ENCODE measurements at places on chromosomes 3 and 15.

DNA sequence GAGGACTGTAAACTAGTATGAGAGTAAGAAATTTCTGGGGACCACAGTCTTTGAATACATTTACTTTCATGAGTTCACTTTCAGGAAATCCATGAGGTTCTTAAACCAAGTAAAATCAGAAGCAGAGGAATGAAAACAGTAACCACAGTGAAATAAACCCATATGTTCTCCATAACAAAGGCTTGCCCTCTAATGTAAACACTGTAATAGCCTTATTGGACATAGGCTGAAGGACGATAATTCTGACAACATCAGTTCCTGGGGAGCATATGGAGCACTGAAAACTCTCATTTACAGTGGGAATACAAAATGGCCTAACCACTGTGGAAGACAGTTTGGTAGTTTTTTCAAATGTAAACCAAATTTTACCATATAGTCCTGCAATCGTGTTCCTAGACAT is 965.8 kb downstream of the NSUN3 start:
- no peak for DNase-seq

DNA sequence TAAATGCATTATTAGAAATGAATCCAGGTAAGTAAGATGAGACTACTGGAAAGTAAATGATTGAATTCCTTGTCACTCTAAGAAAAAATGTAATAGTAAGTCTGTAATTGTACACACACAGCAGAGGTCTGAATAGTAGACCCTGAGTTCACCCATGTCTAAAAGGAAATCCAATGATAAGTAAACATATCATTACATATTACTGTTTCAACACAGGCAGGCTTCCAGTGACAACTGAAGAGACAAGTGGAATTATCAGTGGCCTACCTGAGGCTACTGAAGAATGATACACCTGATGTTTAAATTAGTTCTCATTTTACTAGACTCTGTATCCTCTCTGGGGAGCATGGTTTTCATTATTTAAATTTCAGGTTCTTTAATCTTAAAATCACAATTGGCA is 6.2 kb upstream of the CCNL1 start:
- DNase-seq: no peak

DNA sequence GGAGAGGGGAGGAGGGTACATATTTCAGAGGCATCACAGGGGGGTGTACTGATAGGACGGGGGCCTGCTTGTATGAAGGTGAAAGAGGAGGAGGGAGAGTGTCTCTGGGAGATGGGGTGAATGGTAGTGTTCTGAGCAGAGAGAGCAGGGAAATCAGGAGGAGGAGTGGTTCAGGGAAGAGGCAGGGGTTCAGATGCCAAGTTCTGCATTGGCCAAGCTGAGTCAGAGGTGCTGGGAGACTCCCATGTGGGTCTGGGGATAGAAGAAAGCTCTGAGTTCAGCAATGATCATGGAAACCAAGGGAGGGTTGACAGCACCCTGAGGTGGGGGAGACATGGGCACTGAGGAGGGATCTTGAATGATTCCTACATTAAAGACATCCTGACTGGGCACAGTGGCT is 3.0 kb downstream of the CYP8B1 start:
- DNase-seq: no peak

- DNase-seq: no peak
These were observed 463.0 kb downstream of the ERC2 start for GRCh38 chr3:56005196-56005805.

DNA sequence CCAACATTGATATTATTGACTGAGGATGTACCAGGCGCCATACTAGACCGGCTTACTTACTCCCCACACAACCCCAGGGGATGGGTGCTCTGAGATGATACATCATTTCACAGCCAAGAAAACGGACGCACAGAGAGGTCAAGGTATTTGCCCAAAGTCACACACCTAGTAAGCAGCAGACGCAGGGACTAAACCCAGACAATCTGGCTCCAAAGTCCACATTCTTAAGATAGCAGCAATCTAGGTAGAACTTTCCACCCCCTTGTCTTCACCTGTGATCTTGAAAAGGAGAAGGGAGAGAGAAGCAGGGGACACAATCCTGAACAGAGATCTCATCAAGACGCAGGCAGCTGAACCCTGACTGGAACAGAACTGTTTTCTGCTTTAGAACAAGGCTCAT is 200.6 kb downstream of the XXYLT1 start:
- no peak for DNase-seq

DNA sequence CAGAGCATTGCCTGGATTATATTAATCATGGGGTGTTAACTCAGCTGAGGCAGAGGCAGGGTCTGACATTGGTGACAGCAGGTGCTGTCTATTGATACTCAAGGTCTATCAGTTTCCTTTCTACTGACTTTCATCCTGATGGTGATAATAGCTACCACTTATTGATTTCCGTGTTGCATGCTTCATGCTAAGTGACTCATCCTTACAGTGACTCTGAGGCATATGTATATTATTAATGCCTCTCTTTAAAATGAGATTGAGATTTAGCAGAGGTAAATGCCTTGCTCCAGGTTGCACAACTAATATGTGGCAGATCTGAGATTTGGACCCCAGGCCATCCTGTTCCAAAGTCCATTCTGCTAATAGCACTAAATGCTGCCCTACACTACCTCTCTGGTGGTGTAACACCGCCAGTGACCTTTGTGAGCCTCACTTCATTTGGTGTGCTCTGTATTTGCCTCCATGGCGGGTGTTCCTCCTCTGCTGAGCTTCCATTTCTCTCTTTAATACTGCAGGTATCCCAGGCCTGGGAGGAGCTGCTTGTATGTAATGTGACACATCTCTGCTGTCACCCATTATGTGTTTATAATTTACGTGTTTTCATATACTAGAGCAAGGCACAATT is 50.4 kb downstream of the GPR171 start:
- DNase-seq: no peak

- DNase-seq: no peak
These were observed 1325.8 kb upstream of the ALCAM start for GRCh38 chr3:104040896-104041295.

- DNase-seq: no peak
These were observed 22.8 kb downstream of the USF3 start for GRCh38 chr3:113673593-113673992.

GRCh38 chr3:56290374-56290773 is 177.9 kb downstream of the ERC2 start:
- no peak for DNase-seq

DNA sequence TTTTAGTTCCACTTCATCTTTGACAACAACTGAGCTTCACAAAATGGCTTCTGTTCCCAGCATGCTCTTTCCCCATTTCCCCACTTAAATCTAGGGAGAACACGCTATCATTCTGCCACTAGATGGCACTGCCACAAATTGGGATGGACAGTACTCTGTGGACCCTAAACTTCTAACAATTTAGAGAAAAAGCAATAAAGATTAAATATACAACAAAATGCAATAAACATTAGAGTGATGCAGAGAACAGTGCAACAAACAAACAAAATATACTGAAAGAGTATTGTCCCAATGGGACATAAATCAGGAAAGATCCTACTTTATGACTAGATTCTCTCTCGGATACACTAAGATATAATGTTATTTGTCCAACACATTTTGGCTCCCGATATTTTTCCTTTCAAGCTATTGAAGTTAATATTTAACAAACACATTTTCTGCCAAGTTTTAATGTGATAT is 169.7 kb upstream of the TMCO5A start:
- DNase-seq: peak; percentile 59

GRCh38 chr3:67875338-67875737 is 220.9 kb upstream of the SUCLG2 start:
- no peak for DNase-seq

DNA sequence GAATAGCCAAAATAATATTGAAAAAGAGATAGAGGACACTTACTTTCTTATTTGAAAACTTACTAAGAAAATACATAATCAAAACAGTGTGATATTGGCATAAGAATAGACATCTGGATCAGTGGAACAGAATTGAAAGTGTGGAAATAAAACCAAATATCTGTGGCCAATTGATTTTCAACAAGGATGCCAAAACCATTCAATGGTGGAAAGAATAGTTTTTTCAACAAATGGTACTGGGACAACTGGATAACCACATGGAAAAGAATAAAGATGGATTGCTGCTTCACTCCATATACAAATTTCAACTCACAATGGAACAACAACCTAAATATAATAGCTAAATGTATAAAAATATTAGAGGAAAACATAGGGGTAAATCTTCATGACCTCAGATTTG is 152.5 kb upstream of the GPR149 start:
- no peak for DNase-seq

DNA sequence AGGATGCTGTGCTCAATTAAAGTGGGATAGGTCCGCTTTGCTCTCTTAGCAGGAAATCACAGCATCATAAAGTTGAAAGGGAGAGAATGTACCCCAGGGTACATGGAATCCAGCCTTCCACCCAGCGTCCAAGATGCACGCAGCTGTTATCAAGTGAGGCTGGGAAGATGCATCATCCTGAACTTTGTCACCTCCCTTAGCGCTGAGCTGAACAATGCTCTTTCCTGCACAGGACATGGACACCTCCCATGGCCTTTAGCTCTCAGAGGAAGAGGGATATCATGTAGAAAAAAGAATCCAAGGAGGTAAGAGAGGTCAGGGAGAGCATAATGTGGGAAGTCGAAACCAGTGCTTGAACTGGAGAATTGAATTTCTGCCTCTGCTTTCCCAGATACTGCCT is 192.8 kb downstream of the FEZF2 start:
- no peak for DNase-seq

GRCh38 chr3:120364821-120365220 is 15.7 kb upstream of the LRRC58 start:
- DNase-seq: no peak

GRCh38 chr3:115218859-115219258 is 71.8 kb upstream of the ZBTB20 start:
- no peak for DNase-seq

DNA sequence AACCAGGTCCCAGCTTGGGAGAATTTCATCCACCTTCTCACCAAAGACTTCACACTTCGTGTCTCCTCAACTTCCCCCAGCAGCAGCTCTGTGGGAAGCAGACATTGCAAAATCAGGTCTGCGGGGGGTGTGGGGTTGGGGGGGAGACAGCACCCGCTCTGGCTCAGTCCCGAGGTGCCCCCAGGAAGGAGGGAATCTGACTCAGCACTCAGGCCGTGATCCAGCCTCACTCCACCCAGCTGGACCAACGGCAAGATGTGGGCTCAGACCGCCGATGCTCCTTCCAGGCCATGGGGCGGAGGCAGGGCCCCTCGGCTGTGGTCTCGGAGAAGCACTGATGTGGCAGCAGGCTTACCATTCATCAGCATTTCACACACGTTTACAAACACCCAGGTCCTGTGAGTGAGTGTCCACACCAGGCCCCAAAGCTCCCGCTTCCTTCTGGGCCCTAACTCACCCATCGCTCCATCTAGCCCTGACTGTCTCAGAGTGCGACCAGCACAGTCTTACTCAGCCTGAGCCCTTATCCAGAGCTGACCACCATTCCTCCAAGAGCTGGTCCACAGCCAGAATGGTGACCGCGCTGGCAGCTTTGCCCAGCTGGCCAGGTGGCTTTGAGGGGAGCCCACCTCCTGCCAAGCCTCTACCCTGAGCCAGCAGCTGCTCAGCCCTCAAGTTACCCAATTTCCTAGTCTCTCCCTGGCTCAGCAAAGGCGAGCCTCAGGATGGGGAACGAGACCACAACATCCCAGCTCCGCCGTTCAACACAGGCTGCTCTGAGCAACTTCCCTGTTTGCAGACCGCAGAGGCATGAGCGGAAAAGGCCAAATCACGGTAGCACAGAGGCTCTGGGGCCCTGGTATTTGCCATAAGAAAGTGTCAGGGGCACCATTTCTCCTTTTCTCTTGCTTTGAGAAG is 3.3 kb downstream of the STAB1 start:
- no peak for DNase-seq

- DNase-seq: no peak
These were observed 382.3 kb upstream of the SEMA6D start for GRCh38 chr15:47334805-47335535.

DNA sequence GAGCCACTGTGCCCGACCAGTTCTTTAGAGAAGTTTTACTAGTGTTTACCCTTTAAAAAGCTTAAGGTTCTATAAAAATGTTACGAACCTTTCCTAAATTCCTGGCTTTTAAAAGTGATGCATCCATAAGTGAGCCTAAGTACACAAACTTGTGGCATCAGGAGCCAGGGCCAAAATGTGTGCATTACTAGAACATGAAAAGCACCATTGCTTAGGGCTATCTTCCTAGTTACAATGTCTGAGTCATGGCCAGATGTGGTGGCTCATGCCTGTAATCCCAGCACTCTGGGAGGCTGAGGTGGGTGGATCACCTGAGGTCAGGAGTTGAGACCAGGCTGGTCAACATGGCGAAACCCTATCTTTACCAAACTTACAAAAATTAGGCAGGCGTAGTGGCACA is 39.9 kb downstream of the LEO1 start:
- DNase-seq: no peak

DNA sequence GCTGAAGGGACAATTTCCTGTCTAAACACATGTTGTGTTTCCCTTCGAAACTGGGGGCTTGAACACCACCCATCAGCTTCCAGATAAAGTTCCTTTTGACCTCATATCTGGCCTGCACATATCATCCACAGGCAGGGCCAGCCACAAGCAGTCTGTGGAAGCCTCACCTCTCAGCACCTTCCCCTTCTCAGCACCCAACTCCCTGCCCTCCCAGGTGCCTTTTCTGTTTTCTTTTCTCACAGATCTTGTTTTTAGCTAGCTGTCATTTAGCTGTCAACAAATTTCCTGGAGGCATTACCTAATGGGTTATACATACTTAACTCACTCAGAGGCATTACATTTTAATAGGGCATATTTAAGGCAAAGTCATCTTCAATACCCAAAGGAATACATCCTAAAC is 93.9 kb downstream of the SEMA6D start:
- DNase-seq: no peak

DNA sequence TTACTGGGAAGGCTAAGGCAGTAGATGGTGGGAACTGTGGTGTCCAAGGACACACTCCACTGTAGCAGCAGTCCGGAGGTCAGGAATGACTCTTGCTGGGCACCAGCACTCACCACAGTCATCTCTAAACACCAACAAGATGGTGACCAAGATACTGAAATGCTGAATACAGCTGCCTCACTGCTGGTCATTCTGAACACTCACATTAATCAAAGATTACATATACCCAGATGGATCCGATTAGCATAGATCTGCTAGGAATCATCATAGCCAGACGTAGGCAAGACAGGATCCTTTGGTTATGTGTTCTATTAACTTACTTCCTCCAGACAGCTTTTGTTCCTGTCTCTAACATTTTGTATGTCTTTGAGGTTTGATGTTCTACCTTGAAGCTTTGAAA is 134.9 kb upstream of the BFSP2 start:
- no peak for DNase-seq

DNA sequence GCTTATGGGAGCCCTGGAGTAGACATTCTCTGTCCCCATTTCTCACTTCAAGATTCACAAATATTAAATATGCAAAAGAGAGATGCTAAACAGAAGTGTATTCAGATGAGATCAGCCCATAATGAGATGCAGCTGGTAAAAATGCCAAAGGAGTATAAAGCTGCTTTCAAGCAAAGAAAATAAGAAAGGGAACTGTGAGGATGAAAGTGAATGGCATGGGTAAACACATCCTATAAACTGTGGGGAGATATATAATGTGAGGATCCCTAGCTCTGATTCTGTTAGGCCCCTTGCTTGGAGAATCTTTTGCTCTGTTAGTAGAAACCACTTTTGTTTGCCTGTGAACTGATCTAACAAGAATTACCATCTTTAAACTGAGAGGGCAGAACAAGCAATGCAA is 396.6 kb downstream of the SOX2 start:
- DNase-seq: no peak
